ENCODE measurements at places on chromosomes 1 and 21. TPM values are rescaled to one million over a fixed set of nuclear protein-coding genes. Genes with fewer than 3 reads are reported as not detected.

The COL6A2 gene
- 15.4 TPM for total RNA-seq

The TLCD4 gene
- 12.1 TPM for total RNA-seq

The KHDRBS1 gene
- total RNA-seq: 134 TPM

The RIMS3 gene
- total RNA-seq: 1.1 TPM

The TFF3 gene
- not detected for total RNA-seq

The KRTAP19-1 gene
- not detected for total RNA-seq

The MROH7 gene
- total RNA-seq: not detected
